ENCODE measurements at places on chromosomes 2 and 18.

GRCh38 chr18:22829781-22830180 lies 103.3 kb upstream of the RBBP8 start:
- no peak for DNase-seq

- no peak for DNase-seq
Measured at GRCh38 chr18:23228102-23229061, 93.1 kb downstream of the CABLES1 start.

- no peak for DNase-seq
Measured at GRCh38 chr2:158179660-158180059, 78.0 kb downstream of the UPP2 start.

DNA sequence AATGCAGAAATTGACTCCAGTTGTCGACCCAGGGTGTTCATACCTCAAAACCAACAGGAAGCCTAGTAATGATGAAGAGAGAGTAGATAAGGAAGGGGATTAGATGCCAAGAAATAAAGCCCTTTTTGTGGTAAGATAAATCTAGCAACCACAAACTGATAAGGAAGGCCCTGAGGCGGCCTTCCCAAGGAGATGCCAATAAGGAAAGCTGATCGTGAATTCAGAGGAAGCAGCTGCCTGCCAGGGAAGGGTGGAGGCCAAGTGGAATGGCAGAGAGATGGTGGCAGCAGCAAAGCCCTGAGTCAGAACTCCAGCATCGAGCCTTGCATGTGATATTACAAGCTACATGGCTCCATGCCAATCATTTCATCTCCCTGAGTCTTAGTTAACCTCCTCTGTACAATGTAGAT lies 126.3 kb downstream of the IRS1 start:
- no peak for DNase-seq

DNA sequence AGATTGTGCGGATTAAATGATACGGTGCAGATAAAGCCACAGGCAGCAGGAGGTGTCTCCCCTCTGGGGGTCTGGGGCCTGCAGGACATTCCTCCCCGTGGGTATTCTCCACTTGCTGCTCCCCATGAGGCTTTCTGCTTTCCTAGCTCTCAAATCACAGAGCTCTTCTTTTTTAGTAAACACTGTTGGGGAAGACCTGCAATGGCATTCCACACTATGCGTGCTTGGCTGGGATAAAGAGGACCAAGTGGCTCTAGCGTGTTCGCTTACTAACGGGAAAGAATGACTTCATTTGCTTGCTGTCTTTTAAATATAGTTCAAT lies 146.5 kb downstream of the DDX1 start:
- no peak for DNase-seq

DNA sequence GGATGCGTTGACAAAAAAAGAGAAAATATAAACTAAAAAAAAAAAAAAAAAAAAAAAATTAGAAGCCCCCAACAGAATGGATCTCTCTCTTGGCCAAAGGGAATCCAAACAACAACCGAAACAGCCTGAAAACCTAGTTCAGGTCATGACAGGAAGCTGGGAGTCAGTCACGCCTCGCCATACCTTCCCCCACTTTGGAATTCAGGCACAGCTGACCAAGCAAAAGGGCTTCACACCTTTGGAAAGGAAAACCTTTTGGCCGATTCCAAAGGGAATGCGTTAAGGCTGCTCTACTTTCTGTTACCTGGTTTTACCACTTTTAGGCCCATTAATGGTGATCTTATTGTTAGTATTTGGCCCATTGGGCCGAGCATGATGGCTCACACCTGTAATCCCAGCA lies 17.9 kb upstream of the RMC1 start:
- DNase-seq, result no peak

DNA sequence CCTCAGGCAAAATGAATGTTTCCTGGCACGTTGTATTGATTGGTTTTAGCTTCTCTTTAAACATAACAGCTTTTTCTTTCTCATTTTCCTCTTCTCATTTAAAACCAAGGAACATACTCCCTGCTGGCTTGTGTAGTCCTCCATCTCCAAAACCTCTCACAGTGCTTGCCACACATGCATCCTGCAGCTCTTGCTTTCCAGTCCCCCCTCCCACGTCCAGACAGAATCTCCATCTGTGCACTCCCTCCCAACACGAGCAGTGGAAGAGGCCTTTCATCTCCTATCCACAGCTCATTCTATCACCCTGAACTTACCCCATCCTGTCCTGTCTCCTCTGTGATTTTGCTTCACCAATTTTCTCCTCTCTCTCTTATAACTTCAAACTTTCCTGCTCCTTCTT lies 99.6 kb upstream of the THSD7B start:
- DNase-seq, result no peak

DNA sequence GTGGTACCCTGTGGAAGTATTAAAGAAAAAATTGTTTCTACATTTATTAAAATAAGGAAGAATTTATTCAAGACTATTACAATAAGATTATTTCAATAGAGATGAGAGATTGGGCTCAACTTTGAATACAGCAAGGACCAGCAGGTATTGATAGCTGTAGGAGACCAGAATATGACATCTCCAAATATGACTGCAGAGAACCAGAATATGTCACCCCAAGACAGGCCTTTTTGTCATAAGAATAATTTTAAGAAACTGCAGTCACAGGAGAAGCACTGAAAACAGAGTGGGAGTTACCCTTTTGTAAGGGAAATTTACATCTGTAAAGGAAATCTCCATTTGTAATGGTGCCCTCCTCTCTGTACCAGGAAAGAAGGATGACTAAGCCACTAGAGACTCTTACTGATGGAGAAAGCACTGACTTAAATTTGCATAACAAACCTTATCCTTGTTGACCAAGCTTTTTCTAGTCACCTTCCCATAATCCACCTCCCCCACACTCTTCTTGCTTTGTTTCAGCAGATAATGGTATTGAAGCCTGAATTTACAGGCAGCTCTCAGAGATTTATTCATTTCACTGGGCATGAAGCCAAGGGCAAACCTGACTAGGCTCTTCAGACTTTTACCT lies 145.1 kb upstream of the RMP24 start:
- DNase-seq, result no peak

DNA sequence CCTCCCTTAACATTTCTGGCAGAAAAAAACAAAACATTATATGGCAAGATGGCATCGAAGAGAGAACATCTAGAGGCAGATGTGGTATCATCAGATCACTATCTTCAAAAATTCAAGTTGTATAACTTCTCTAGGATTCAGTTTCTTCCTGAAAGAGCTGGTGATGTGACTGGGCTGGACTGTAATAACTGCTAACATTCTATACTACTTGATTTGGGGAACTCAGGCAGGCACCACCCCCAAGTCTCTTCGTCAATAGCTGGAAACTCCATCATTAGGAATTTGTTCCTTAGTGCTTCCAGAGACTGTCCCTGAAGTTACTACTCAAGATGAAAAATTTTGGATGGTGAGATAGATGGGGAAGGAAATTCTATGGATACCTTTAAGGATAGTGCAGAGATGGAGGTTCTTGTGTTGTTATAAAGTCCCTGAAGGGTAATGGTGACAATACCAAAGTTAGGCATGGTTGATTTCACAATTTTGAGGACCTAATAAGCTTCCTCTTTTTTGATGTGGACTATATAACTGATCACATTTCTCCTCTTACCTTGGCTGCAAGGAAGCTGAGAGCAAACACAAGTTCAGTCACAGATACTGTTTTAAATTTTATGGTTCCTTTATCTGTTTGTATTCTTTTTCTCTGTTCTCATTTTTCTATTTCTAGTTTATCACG lies 59.1 kb upstream of the PGAP1 start:
- no peak for DNase-seq

GRCh38 chr2:25284756-25285155 lies 57.0 kb downstream of the DNMT3A start:
- no peak for DNase-seq

DNA sequence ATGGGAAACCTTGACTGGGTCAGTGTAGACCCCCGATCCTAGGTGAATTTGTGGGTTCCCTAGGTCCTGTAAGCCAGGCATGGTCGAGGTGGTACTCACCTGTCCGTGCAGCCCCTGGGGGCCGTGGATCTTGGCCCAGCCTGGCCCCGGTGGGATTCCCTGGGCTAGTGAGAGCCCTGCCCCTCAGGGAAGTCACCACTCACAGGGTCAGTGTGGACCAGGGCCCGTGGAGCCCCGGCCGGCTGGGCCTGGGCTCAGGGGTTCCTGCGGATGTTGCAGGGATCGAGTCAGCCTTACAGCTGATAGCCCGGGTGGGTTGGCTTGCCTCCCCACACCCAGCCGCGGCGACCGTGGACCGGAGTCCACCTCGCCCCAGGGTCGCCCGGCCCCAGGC lies 528 bp downstream of the ATG9A start:
- DNase-seq, result no peak

GRCh38 chr2:20513946-20514345 lies 67.1 kb downstream of the RHOB start:
- no peak for DNase-seq

GRCh38 chr2:231373786-231374349 lies 21.6 kb upstream of the B3GNT7 start:
- no peak for DNase-seq

- no peak for DNase-seq
Measured at GRCh38 chr18:29560270-29560669, 1383.3 kb upstream of the CDH2 start.

DNA sequence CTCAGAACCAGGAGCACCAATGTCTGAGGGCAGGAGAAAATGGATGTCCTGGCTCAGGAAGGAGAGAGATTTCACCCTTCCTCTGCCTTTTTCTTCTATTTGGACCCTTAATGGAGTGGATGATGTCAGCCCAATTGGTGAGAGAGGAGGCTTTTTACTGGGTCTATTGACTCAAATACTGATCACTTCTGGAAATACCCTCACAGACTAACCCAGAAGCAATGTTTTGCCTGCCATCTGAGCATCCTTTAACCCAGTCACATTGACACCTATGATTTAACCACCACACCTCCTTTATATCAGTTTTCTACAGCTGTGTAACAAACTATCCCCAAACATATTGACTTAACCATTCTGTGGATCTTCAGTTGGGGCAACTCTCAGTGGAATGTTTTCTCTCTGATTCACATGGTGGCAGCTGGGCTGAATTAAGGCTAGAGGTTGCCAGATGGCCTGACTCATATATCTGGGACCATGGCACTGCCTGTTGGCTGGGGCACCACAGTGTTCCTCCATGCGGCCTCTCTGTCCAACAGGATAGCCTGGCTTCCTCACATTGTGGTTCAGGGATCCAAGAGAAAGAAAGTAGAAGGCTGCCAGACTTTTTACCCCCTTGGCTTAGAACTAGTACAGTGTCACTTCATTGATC lies 18.2 kb upstream of the MBOAT2 start:
- no peak for DNase-seq
